Stomach (tissue), 19 donors: ENCODE measurements at places on chromosomes 16 and 17. TPM values are rescaled to one million over a fixed set of nuclear protein-coding genes. Genes with fewer than 3 reads are reported as not detected.
A peak's percentile ranks its signal among the peaks of the same experiment; 100 is the strongest.

- H3K36me3 ChIP-seq, result no peaks in the 10 kb centered on the region
- H3K4me1 ChIP-seq, result no peaks in the 10 kb centered on the region
- no peak overlapping the region for H3K27ac ChIP-seq
- DNase-seq, result no peak
Measured at GRCh38 chr16:9778849-9779248, 403.4 kb downstream of the GRIN2A start.

The CRYBA1 gene
- total RNA-seq, result not detected

DNA sequence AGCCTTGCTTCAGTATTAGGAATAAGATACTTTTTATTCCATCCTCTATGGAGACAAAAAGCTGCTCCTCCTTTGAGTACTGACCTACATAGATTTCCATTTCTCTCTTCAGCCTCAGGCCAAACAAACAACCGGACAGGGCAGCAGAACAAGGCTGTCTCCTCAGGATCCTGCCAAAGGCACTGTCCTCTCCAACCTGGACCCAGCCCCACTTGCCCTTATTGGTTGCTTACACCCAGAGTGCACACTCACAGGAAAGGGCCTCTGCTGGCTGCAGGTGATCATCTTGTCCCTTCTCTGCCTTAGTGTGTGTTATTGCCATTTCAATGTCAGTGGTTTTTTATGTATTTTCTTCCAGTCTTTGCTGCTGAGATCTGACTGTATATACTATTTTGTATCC is 26.6 kb downstream of the LIG3 start:
- H3K4me1 ChIP-seq, result peaks cover 18% of the 10 kb centered on the region
- H3K36me3 ChIP-seq, result peaks cover 18% of the 10 kb centered on the region
- no peak overlapping the region for H3K27ac ChIP-seq
- DNase-seq, result no peak

GRCh38 chr17:76737676-76738467 is at the start of gene MFSD11:
TSS of gene MFSD11 (plus strand) at chr17:76738119. CDS start at chr17:76738353, 234 bp downstream.
- no peaks in the 10 kb centered on the region for H3K27me3 ChIP-seq
- peak within 1 kb of the TSS; percentile 99 for H3K27ac ChIP-seq
- peaks cover 62% of the 10 kb centered on the region for H3K4me1 ChIP-seq
- H3K4me3 ChIP-seq, result peak within 1 kb of the TSS; percentile 84
- DNase-seq, result peak; percentile 99
- H3K36me3 ChIP-seq, result peaks cover 28% of the 10 kb centered on the region

GRCh38 chr17:80212109-80212508 is 8.0 kb downstream of the SGSH start:
- no peak for DNase-seq
- H3K4me3 ChIP-seq, result no peak overlapping the region
- peaks cover 94% of the 10 kb centered on the region for H3K36me3 ChIP-seq
- no peaks in the 10 kb centered on the region for H3K27me3 ChIP-seq
- H3K27ac ChIP-seq, result no peak overlapping the region

The CCL8 gene
- total RNA-seq, result not detected

GRCh38 chr17:60423865-60424264 is 1.6 kb downstream of the CHCT1 start:
- no peaks in the 10 kb centered on the region for H3K27me3 ChIP-seq
- H3K27ac ChIP-seq, result no peak overlapping the region
- peaks cover 12% of the 10 kb centered on the region for H3K4me1 ChIP-seq
- no peak overlapping the region for H3K4me3 ChIP-seq
- DNase-seq, result no peak

The RND2 gene
- 0.37 TPM for total RNA-seq

- H3K4me1 ChIP-seq, result peaks cover 45% of the 10 kb centered on the region
- no peaks in the 10 kb centered on the region for H3K27me3 ChIP-seq
- no peak overlapping the region for H3K4me3 ChIP-seq
- DNase-seq, result peak; percentile 14
- H3K27ac ChIP-seq, result no peak overlapping the region
Measured at GRCh38 chr17:38891441-38891840, 21.6 kb downstream of the LASP1 start.

DNA sequence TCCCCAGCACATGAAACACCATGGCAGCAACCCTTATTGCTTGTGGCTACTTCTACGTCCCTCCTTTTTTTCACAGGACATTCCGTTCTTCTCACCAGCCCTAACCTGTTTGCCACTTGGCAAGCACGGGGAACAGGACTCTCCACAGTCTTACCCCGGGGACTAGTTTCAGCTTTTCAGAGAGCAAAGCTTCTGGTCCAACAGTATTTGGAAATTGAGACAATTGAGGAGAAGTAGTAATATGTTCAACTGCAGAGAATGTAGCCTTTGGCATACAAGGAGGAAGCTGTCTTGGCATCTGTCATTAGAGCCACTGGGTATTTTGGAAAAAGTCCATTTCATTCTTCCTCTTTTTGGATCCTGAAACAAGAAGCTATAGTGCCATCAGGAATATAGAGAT is 65.7 kb downstream of the MAP2K6 start:
- peaks cover 4% of the 10 kb centered on the region for H3K4me1 ChIP-seq
- H3K27me3 ChIP-seq, result no peaks in the 10 kb centered on the region
- no peak for DNase-seq
- H3K27ac ChIP-seq, result no peak overlapping the region
- H3K36me3 ChIP-seq, result no peaks in the 10 kb centered on the region

DNA sequence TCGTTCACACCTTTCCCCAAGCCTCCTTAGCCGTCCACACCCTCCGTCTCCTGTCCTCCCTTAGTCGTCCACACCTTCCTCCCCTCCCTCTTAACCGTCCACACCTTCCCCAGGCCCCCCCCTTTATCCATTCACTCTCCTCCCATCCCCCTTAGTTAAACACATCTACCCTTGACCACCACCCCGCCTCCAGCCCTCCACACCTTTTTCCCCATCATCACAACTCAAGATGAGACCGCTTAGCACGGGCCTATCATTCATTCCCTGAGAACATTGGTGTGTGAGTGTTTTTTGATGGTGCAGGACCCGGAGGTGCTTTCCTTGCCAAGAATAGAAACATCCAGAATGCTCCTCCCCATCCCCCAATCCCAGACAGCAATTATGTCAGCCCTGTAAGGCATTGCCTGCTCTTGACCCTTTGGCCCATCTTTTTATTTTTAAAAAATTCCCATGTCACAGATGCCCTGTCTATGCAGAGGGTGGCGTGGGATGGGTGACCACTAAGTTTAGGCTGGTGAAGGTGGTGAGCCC is 1.4 kb downstream of the TENT4B start:
- no peaks in the 10 kb centered on the region for H3K27me3 ChIP-seq
- H3K36me3 ChIP-seq, result no peaks in the 10 kb centered on the region
- H3K4me3 ChIP-seq, result peak overlapping the region; percentile 70
- H3K27ac ChIP-seq, result peak overlapping the region; percentile 92
- peaks cover 25% of the 10 kb centered on the region for H3K4me1 ChIP-seq

- H3K4me1 ChIP-seq, result no peaks in the 10 kb centered on the region
- H3K27me3 ChIP-seq, result peaks cover 78% of the 10 kb centered on the region
- DNase-seq, result no peak
- H3K27ac ChIP-seq, result no peak overlapping the region
- no peak overlapping the region for H3K4me3 ChIP-seq
Measured at GRCh38 chr17:34547453-34548063, 31.8 kb upstream of the TMEM132E start.

The HS3ST2 gene
- total RNA-seq, result 2.7 TPM

The SPATA32 gene
- not detected for total RNA-seq

The MYL11 gene
- not detected for total RNA-seq

GRCh38 chr16:30075503-30076275 is at the start of gene PPP4C:
TSS of gene PPP4C (plus strand) at chr16:30075994. CDS start at chr16:30076378, 384 bp downstream.
- peak within 1 kb of the TSS; percentile 94 for H3K27ac ChIP-seq
- H3K36me3 ChIP-seq, result peaks cover 61% of the 10 kb centered on the region
- H3K4me3 ChIP-seq, result peak within 1 kb of the TSS; percentile 90
- no peaks in the 10 kb centered on the region for H3K27me3 ChIP-seq
- DNase-seq, result peak; percentile 98

DNA sequence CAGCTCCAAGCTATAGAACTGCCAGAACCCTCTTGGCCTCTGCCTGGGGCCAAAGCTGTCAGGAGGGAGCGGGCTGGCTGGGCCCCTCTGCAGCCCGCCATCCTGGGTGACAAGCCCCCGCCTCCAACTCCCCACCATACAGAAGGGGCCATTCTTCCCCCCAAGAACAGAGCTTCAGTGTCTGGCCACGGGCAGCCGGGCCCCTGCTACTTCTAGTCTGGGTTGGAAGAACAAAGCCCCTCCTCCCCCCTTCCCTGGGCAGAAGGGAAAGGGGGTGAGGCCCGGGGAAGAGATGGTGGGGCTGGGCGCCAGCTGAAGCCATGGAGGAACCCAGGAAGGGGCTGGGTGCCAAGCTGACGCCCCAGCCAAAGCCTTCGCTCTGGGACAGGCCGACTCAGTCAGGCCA is 9.0 kb downstream of the NAT9 start:
- no peaks in the 10 kb centered on the region for H3K27me3 ChIP-seq
- H3K27ac ChIP-seq, result peak overlapping the region; percentile 69
- DNase-seq, result no peak
- H3K4me3 ChIP-seq, result no peak overlapping the region
- H3K4me1 ChIP-seq, result peaks cover 62% of the 10 kb centered on the region
- H3K36me3 ChIP-seq, result peaks cover 58% of the 10 kb centered on the region

DNA sequence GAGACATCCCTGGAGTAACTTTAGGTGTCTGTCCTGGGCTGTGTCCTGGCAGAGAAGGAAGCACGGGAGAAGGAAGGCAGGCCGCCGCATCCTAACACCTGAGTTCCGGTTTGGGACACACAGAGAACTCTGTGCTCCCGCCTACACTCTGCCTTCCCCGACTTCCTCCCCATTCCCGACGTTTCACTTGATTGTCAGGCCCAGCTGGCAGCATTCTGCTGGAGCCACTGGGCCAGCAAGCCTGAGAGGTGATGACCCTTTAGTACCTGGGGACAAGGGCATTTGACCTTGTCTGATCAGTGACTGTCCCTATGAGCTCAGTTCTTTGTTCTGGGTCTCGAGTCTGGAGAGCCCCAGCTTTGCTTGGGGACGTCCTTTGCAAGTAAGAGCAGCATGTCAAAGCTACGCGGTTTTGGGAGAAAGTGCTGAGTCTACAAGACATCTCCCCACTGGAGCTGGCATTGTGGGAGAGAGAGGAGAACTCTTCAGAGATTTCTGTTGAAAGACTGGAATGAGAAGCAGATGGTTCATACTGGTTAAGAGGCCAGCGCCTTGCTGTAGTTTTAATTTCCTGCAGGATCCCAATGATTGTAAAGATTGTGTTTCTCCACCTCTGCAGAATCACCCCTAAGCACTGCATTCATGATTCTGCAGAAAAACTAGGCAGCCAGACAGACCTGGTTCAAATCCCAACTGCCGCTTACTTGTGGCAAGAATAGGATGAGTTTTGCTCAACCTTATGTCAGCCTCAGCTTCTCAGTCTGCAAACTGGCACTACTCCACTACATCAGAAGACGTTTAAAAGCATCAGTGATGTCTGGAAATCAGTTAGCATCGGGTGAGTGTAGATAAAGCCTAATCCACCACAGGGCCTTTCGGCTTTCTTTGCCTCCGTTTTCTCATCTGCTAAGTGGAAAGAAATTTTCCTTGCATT is 20.6 kb downstream of the ABAT start:
- no peaks in the 10 kb centered on the region for H3K36me3 ChIP-seq
- H3K27ac ChIP-seq, result no peak overlapping the region
- no peak overlapping the region for H3K4me3 ChIP-seq

- H3K36me3 ChIP-seq, result peaks cover 20% of the 10 kb centered on the region
- no peaks in the 10 kb centered on the region for H3K27me3 ChIP-seq
- H3K4me3 ChIP-seq, result no peak overlapping the region
- peaks cover 17% of the 10 kb centered on the region for H3K4me1 ChIP-seq
- no peak for DNase-seq
Measured at GRCh38 chr17:57404795-57405490, 148.6 kb downstream of the MSI2 start.

The FA2H gene
- 15.2 TPM for total RNA-seq

DNA sequence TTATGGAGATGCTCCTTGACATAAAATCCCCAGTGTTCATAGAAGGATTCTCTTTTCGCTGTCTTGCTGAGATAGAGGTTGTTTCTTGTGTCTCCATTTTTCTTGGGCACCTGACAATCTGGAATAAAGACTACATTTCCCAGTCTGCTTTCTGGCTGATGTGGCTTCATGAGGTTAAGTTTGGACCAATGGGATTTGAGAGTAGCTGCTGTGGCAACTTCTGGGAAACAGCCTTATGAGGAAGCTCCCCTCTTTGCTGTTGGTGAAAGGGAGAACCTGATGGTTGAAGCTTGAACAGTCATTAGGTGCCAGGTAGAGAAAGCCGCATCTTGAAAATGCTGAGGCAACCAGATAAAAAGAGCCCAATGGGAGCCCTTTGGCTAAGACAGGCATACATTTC is 24.4 kb downstream of the HS3ST4 start:
- no peak overlapping the region for H3K27ac ChIP-seq
- no peak overlapping the region for H3K4me3 ChIP-seq
- H3K4me1 ChIP-seq, result no peaks in the 10 kb centered on the region
- H3K27me3 ChIP-seq, result no peaks in the 10 kb centered on the region
- H3K36me3 ChIP-seq, result no peaks in the 10 kb centered on the region

The SEPTIN1 gene
- total RNA-seq, result 6.2 TPM

The DHODH gene
- total RNA-seq, result 4.0 TPM

GRCh38 chr17:50240851-50241250 is 33.4 kb upstream of the TMEM92 start:
- H3K4me3 ChIP-seq, result no peak overlapping the region
- H3K27ac ChIP-seq, result no peak overlapping the region
- no peak for DNase-seq
- H3K4me1 ChIP-seq, result peaks cover 17% of the 10 kb centered on the region

DNA sequence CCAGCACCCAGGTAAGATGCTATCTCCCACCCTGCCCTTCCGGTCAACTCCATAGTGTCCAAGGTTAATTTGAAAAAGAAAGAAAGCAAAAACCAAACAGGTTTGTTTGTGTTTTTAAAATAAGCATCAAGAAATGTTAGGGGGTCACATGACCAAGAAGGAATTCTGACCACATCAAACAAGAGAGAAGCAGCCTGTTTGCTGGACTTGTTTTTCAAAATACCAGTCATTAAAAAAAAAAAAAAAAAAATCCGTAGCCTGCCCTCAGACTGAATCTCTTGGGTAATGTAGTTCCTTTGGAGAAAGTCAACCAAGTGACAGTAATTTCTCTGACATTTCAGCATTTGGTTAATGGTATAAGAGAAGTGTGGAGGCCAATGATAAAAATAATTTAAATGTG is 38.4 kb downstream of the HNF1B start:
- no peaks in the 10 kb centered on the region for H3K36me3 ChIP-seq
- peaks cover 31% of the 10 kb centered on the region for H3K4me1 ChIP-seq
- no peaks in the 10 kb centered on the region for H3K27me3 ChIP-seq
- no peak overlapping the region for H3K4me3 ChIP-seq
- H3K27ac ChIP-seq, result no peak overlapping the region
- no peak for DNase-seq

GRCh38 chr17:81533339-81534141 is 5.4 kb downstream of the FSCN2 start:
- no peak for DNase-seq
- H3K4me3 ChIP-seq, result no peak overlapping the region
- H3K36me3 ChIP-seq, result peaks cover 8% of the 10 kb centered on the region
- H3K27ac ChIP-seq, result no peak overlapping the region
- peaks cover 3% of the 10 kb centered on the region for H3K27me3 ChIP-seq
